Bone marrow (tissue), 2 donors: ENCODE measurements at places on chromosomes 6 and 20.

DNA sequence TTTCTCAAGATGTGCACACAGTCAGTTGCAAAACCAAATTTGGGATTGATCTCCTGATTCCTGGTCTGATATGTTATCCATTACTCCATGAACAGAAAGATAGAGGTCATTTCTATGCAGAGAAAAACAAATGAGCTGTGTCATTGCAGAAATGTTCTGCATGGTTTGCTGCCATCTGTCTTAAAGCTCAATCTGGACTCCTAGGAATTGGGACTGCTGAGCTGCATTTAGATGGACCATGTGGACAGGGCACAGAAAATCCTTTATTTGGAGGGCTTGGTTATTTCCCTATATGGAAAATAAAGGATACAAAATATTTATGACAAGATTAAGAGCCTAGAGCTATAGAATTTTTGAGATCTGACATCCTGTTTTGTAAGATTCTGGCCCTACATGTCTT is 91.3 kb downstream of the ADGRB3 start:
- DNase-seq: no peak

DNA sequence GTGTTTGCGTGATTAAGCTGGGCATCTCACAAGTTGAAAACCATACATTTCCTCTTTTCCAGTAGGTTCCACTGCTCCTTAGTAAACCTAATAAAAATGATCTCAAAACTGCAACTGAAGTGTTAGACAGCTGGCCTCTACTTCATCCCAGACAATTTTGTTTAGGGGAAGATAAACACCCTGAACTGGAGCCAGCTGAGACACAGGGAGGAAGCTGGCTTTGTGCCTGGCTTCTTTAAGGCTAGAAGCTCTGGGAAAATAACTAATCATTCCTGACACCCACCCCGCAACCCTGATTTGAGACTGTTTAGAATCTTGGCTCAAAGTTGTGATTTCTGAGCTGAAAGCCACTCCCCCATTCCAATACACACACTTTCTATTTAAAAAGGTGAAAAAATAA is 11.6 kb downstream of the PTPRT start:
- no peak for DNase-seq

DNA sequence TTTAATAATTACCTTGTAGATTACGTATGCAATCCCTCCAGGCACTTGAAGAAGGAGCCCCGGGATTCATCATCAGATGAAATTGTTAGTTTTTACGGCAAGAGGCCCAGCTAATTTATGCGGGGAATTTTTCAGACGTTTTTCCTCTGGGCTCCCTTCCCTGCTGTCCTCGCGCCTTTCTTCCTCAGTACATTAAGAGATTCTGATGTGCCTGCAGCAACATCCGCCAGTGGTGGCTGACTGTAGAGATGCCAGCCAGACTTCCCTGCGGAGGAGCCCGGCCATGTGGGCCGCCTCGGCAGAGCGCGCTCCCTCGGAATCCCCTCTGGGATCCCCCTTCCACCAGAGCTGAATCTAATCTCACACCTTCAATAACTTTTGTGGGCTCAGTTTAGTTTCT is 46.4 kb upstream of the POU3F2 start:
- DNase-seq: no peak

DNA sequence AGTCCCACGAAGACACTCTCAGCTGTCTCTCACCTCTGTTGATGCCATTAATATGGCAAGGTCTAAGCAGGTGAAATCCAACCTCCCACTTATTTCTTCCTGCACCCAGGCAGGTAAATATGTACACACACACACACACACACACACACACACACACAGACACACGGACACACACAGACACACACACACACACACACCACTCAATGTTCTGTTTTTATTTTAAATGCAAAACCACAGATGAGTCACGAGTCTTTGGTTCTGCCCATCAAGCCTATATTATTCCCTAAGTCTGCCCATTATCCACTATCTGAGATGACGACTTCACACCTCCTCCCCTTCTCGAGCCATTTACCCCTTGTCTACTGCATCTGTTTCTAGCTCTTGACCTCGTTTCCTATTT is 344.7 kb downstream of the CDH26 start:
- DNase-seq: no peak

- no peak for DNase-seq
Observed at GRCh38 chr6:152151920-152152319, 344.4 kb downstream of the ESR1 start.

- DNase-seq: no peak
Observed at GRCh38 chr6:44269178-44269920, 901 bp upstream of the TMEM151B start.

- DNase-seq: no peak
Observed at GRCh38 chr6:96002576-96002910, 13.2 kb upstream of the FUT9 start.

- DNase-seq: no peak
Observed at GRCh38 chr6:109678240-109678639, 12.8 kb downstream of the AK9 start.

DNA sequence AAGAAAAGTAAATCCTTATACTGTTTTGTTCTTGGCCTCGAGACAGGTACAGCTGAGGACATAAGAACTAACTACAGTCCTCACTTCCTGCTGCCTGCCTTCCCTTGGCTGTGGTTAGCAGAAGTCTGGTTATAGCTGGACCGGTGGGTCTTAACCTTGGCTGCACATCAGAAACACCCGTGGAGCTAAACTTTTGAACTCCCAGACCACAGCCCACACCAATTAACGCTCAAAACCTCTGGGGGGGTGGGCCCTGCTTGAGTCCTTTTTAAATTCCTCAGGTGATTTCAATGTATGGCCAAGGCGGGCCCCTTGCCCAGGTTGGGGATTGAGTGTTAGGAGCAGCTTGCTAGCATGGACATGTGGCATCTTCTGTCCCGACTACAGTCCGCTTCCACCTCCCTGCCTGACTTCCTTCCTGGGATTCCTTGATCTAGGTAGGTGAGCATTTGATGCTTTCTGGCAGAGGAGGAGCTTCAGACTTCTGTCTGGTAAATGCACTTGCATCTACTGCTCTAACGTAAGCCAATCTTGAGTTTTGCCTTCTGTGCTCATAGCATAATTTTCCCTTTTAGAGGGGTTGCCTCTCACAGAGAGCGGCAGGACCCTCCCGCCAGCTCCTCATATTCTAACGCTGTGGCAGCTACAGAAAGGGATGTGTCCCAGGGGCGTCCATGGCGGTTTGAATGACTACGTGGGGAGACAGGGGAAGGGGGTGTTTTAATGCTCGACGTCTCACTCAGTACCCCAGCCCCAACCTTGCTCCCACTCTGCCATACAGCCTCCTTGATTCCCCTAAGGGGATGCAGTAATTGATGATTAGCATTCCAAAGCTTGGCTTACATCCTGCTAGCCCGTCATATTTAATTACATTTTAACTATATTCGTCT is 390.1 kb downstream of the ZFAND3 start:
- DNase-seq: no peak

GRCh38 chr20:32359633-32360332 is 1.7 kb downstream of the ASXL1 start:
- DNase-seq: no peak

DNA sequence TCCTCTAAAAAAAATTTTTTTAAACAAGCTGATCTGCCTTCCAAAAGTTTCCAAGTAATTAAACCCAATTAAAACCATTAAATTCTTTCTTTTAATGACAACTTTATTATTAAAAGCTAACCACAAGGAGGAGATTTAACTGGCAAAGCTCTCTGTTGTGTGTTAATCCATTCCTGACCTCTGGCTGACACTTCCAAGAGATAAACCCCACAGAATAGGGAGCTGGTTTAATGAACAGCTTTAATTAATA is 230.8 kb downstream of the EYA2 start:
- DNase-seq: no peak

DNA sequence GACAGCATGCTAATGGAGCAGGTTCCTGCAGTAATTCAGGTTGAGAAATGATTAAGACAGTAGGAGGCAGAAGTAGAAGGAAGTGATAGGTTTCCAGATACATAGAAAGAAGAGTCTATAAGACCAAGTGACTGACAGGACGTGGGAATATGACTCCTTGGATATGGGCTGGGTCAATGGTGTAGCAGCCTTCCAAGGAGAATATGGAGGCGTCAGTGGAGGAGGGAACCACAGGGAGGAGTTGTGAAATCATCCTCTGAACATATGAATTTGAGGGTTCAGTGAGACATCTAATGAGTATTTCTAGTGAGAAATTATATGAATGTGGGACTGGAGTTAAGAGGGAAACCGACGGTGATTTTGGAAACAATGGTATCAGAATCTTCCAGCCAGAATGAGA is 43.3 kb downstream of the NUDT3 start:
- DNase-seq: no peak

DNA sequence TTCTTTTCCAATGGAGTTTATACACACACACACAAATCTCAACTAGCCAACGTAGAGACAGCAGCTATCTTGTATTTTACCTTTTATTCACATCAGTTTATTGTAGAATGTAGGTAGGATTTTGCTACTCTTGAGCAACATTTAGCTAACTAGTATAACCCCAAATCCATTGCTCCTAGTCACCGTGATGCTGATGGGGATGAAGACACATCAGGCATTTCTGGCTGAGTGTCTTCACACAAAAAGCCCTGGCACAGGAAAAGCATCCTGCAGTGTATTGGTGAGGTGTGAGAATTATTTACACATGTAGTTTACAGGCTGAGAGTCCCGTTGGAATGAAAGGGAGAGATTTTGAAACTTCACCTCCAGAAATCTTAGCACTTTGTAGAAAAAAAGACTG is 65.9 kb upstream of the FBXL4 start:
- no peak for DNase-seq

DNA sequence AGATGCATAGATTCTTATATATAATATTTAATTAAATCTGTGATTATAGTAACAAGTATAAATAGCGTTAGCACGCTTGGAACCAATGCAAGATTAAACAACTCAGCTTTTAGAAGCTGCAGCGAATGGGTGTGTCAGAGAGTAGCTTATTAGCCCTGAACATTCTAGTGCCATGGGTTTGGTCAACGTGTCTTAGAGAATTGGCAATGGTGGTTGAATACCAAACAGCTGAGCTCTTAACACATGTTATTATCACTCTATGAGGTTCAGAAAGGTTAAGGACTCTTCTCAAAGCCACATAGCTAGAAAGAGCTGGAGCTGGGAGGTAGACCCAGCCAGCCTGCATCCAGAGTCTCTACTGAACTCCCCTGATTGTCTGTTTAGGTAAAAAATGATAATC is 284.2 kb upstream of the CHD6 start:
- no peak for DNase-seq

- no peak for DNase-seq
Observed at GRCh38 chr6:112562301-112563231, 215.4 kb downstream of the RFPL4B start.

DNA sequence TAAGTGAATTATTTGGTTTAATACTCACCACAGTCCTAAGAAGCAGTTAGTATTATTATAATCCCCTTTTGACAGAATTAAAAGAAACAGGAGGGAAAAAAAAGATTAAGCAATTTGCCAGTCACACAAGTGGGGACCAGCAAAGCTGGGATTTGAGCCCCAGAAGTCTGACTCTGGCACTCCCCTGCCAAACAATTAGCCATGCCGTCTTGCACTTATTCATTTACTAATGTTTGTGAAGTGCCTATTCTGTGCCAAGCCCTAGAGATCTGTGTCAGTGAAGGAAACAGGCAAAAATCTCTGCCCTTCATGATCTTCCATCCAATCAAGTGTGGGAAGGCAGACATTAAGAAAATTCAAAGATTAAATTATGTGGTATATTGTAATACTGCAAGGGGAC is 126.0 kb upstream of the TOP1 start:
- DNase-seq: no peak

- no peak for DNase-seq
Observed at GRCh38 chr20:38610521-38610920, 8.9 kb downstream of the ARHGAP40 start.

DNA sequence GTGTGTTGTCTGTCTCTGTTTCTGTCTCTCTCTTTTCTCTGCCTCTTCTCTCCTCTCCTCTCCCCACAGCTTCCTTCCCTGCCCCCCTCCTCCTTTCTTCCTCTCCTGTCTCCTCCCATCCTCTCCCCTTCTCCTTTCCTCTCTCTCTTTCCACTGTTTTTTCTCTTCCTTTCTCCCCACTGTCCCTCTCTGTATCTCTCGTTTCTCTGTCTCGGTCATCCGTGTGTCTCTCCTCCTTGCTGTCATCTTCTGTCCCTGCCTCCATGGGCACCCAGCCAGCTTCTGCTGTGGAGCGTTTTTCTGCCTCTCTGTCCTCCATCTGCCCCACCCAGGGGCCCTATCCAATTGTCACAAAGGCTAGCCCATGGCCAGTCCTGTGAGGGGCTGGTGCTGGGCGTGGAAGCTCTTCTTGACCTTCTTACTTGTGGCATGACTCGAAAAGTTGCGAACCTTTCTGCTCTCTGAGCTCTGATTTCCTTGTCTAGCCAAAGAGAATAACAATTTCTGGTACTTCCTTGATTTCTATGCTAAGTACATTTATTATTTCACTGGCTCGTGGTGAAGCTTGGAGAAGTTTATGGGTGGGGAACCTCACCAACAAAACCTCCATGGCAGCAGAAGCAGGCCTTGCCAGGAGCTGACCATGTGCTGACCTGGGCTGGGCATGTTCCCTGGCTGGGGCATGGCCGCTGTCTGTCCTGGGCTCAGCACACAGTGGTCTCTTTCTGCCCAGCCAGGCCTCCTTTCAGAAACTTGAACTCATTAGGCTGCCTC is 69.3 kb downstream of the CEBPB start:
- peak; percentile 45 for DNase-seq

DNA sequence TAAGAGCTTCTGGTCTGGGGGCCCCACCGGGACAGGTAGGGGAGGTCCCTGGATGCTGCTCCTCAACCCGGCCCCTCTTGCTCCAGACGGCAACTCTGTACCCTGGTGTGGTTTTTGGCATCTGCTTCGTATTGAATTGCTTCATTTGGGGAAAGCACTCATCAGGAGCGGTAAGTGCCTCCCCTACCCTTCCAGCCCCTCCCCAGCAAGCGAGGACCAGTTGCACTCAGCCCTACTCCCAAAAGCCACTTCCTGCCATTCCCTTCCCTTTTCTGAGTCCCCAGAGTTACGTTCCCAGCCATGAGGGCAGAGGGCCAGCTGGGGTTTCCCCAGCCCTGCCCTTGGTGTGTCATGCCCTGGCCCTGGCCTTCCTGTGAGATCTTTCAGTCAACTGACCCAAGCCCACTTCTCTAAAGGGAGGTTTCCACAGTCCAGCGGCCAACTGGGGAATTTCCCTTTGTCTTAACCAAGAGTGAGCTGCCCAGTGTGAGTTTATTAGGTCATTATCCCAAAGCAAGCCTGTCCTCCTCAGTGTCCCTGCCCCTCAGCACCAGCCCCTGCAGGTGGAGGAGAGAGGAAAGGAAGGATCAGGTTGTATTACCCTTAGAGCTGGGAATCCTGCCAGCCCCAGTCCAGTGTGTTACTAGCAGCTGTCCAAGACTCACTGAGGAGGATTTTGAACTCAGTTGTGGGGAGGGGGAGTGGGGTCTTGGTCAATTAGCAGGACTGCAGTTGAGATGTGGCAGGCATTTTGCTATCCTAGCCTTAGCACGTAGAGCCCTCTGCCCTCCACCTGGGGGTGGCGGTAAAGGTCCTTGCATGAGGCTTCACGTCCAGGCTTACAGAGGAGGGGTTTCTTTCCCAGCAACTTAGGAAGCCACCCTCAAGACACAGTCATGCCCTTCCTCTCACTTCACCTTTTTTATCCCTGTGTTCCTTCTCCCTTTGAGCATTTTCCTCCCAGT is 45.8 kb downstream of the TM9SF4 start:
- no peak for DNase-seq

GRCh38 chr6:15038013-15038791 is 207.7 kb upstream of the JARID2 start:
- DNase-seq: no peak
